ENCODE measurements at places on chromosomes 13 and 19.

DNA sequence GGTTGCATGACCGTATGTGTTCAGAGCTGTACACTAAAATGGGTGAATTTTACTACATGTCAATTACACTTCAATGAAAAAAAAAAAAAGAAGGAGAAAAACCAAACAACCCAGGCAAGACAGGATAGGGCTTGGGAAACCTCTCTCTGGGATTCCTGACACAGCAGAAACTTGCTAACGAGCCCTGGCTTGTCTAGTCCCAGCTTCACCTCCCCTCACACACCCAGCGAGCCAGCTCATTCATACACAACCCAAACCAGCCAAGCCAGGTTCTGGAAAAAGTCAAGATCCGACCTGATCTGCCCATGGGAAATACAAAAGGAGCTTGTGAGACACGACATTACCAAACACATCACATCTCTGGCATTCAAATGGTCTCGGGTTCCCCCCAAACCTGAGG, 3.7 kb upstream of the TECR start:
- no peak for DNase-seq

- DNase-seq: no peak
Observed at GRCh38 chr19:40143612-40144011, 47.6 kb upstream of the MAP3K10 start.

DNA sequence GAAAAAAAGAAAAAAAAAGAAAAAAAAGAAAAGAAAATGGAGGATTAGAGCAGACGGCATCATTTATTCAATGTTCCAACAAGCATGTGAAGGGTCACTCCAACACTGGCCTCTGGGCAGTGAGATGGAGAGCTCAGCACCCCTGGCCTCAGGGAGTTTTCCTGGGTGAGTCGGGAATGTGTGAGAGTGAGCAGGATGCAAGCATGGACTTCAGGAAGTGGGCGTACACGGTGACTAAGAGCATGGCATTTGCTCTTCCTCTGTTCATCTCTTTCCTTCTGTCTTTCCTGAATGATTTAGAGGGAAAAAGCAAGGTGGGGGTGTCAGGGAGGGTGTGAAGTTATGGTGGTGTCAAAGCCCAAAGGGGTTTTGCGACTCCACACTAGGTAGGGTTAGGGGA, 682 bp upstream of the CABP5 start:
- DNase-seq: no peak

DNA sequence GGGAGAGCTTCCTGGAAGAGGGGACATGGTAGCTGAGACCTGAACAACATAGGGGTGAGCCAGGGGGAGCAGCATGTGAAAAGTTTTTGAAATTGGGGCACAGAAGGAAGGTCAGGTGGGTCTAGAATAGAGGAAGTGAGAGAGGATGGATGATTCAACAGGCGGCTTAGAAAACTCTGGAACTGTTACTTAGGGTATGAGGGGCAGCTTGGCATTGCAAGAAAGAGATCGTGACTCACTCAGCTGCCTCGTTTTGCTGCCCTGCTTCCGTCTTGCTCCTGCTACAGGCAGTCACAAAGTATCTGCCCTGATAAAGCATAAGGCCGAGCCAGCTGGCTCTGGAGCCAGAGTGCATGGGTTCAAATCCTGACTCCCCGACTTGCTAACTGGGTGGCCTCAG, 1.3 kb upstream of the CEACAM20 start:
- no peak for DNase-seq

DNA sequence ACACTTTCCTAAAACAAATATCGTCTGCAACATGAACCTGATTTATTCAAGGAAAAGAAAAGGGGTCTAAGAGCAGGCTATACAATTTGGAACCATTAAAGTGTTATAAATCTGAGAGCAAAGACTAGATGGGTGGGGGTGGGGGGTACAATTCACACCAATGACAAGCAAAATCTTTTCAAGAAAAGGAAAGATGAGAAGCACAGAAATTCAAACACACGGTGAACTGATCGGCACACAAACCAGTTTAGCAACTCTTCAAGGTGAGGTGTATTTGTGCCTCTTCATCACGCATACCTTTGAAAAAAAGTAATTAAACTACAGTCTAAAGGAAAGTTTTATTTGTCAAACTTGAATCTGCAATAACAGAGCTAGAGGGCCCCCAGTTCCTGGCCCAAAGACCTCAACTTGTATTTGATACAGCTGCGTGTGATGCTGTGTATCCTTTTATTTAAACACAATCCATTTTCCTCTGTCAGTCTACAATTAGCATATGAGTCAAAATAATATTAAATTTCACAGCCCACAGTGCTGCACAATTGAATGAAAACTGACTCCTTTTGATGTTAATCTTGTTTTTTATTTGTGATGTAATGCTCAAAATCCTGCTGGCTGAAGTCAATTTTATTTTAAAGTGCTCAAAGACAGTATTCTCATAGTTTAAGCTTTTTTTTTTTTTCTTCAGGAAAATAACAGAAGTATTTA, 14.2 kb downstream of the EFNB2 start:
- DNase-seq: peak; percentile 44

GRCh38 chr13:43473437-43473836, 313.3 kb downstream of the ENOX1 start:
- DNase-seq: no peak

- DNase-seq: no peak
Observed at GRCh38 chr13:84606616-84607015, 724.3 kb upstream of the SLITRK1 start.

DNA sequence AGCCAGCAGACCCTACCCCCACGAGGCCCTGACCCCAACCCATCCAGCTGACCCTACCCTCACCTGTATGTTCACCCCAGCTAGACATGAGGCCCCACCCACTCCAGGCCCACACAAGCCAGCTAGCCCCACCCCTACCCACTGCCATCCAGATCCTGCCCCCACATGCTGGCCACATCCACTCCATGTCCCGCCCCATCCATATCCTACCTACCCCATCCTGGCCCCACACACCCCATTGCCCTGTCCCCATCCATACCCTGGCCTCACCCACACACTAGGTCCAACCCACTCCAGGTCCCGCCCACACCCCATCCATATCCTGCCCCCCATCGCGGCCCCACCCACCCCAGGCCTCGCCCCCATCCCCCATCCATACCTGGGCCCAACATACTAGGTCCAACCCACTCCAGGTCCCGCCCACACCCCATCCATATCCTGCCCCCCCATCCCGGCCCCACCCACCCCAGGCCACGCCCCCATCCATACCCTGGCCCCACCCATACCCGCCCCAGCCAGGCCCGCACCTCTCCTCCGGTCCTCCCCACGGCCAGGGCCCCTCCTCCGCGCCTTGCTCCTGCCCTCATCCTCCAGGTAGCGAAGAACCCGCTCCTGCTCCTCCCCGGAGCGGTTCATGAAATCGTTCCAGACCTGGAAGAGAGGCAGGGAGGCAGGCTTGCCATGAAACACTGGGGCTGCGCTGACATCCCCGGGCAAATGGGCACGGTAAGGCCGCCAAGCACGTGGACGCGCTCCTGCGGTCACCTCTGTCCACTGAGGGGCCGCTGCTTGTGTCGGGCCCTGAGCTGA, 7.2 kb downstream of the RNU6-9 start:
- DNase-seq: no peak

GRCh38 chr19:49894879-49895565, 1.7 kb downstream of the IL4I1 start:
- no peak for DNase-seq

- DNase-seq: no peak
Observed at GRCh38 chr19:16280306-16280705, 44.3 kb upstream of the KLF2 start.

DNA sequence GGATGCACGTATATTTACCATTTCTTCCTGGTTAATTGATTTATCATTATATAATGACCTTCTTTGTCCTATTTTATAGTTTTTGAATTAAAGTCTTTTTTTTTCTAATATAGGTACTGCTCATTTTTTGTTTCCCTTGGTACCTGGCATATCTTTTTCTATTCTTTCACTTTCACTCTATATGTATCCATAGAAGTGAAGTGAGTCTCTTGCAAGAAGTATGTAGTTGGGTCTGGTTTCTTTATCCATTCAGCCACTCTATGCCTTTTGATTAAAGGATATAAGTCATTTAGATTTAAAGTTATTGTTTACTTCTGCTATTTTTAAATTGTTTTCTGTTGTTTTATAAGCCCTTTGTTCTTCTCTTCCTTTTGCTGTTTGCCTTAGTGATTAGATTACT, 194.3 kb upstream of the SLITRK6 start:
- DNase-seq: no peak

DNA sequence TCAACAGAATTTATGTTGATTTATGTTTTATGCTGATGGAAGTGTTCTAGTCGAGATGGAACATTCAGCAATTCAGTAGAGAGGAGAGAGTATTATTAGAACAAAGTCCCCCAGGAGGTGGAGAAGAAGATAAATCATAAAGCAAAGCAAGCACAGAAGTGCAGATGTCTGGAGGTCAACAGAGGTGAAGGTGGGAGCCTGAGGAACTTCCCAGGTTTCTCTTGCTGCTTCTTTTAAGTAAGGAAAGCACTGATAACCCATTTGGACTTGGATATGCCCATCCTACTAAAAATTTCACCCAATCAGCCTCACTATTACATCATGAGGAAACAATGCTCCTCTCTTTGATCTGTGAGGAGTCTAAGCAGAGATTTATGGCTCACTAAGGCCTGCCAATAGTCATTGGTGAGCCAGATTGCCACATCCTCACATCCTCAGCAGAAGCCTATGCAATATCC, 98.8 kb downstream of the EPSTI1 start:
- no peak for DNase-seq
